Right cardiac atrium (tissue), 5 donors: ENCODE measurements at places on chromosomes 2 and 18. TPM values are rescaled to one million over a fixed set of nuclear protein-coding genes. Genes with fewer than 3 reads are reported as not detected.

Gene IL1R1
- 43.2 TPM for total RNA-seq

- DNase-seq, result no peak
Measured at GRCh38 chr2:53715568-53715967, 52.0 kb upstream of the CHAC2 start.

DNA sequence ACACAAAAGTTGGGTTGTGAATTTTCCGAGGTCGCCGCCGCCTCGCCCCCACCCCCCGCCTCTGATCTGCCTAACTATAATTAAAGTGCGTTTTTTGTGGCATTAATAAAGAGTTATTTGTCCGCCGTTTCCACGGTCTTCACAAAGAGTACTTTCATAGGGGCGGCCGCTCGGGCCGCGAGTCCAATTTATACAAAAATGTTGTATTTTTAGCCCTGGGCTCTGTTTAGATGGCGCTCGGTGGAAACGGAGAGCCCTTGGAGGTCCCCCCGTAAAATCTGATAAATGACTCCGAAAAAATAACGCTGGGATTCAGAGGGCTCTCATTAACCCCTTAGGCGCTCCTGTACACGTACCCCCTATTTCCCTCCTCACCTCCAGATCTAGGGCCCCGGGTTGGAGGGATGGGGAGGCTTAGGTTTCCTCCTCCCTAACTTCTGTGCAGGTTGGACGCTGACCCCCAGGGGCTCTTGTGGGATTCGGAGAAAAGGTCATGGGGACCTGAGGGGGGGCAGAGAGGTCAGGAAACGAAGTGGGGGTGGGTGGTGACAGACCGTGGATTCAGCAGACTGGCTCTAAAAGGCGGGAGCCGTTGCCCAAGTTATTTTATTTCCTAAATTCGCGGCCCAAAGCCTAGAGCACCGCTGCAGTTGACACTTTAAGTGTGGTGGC is 1.9 kb downstream of the CYP26B1 start:
- DNase-seq, result no peak

GRCh38 chr2:6923319-6923718 is 6.1 kb downstream of the RNF144A start:
- no peak for DNase-seq
